ENCODE measurements at places on chromosomes 4 and X.

DNA sequence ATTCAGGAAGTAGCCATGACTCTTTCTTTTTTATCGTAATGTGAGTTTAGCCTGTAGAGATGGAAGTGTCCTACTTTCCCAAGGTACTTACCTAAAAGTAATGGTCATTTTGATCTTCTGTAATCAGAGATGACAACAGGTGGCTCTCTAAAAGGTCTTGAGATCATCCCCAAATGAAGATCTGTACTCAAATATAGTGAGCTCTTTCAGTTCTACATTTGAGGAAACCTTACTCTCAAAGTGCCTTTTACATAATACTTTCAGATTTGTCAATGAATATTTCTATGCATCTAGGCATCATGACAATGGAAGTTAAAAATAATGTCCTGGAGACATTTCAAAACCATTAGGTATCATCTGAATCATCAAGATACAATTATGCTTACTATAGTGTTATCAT is 17.2 kb upstream of the MND1 start:
- DNase-seq, result no peak

DNA sequence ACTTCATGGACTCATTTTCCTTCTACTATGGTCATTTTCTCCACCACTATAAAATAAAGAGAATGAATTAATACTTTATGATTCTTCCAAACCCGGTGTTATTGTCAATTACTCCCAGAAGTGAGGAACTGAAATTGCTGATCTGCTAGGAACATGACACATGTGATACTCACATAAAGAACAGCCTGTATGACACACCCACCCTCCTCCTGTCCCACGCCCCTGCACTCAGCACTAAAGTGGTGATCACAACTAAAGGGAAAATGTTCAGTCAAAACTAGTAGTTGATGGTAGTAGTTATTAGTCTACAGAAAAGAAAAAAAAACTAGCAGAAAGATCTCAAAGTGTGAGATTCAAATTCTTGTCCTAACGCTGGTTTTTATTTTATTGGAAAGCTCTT is 1508.3 kb downstream of the RAPGEF2 start:
- no peak for DNase-seq

- no peak for DNase-seq
Measured at GRCh38 chrX:1102786-1103185, 109.7 kb downstream of the CRLF2 start.

GRCh38 chrX:23066588-23067281 is 67.0 kb downstream of the DDX53 start:
- DNase-seq, result no peak

- no peak for DNase-seq
Measured at GRCh38 chr4:23779839-23780238, 110.0 kb downstream of the PPARGC1A start.

Measured in hematopoietic multipotent progenitor cell treated with erythropoietin and hydrocortisone succinate and interleukin-3 and kit ligand, for 6 days (in vitro differentiated cells).